ENCODE measurements at places on chromosomes 4 and X.

DNA sequence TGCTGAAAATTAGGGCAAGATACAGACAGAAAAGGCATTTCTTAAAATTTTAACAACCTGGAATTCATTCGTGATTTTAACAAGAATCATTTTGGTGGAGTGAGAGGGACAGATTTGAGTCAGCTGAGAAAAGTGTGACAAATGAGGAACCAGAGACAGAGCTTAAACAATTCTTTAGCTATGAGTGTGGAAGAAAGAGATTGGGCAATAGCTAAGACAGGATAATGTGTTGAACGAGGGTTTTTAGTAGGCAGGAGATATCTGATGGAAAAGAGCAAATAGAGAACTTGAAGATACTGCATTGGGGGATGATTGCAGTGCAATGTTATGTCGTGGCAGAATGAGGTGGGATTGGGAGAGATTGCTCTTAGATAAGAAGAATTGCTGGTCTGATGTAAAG lies 164.2 kb upstream of the SPRY1 start:
- no peak for DNase-seq

GRCh38 chr4:141066690-141067089 lies 66.6 kb downstream of the RNF150 start:
- DNase-seq = no peak

- DNase-seq = no peak
Measured at GRCh38 chr4:84875636-84876371, 90.7 kb downstream of the WDFY3 start.

DNA sequence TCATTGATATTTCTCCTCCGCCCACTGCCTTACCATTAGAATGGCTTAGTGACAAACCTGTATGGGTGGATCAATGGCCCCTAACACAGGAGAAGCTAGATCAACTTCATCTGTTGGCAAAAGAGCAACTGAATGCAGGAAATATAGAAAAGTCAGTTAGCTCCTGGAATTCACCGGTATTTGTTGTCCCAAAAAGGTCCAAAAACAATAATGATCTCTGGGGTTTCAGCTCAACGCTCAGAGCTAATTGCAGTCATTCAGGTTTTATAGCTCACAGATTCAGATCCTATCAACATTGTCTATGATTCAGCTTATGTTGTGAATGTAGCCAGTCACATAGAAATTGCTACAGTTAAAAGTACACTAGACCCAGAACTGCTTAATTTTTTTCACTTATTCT lies 124.0 kb upstream of the ZCCHC13 start:
- no peak for DNase-seq

- no peak for DNase-seq
Measured at GRCh38 chr4:25551605-25552004, 104.0 kb upstream of the SLC34A2 start.

DNA sequence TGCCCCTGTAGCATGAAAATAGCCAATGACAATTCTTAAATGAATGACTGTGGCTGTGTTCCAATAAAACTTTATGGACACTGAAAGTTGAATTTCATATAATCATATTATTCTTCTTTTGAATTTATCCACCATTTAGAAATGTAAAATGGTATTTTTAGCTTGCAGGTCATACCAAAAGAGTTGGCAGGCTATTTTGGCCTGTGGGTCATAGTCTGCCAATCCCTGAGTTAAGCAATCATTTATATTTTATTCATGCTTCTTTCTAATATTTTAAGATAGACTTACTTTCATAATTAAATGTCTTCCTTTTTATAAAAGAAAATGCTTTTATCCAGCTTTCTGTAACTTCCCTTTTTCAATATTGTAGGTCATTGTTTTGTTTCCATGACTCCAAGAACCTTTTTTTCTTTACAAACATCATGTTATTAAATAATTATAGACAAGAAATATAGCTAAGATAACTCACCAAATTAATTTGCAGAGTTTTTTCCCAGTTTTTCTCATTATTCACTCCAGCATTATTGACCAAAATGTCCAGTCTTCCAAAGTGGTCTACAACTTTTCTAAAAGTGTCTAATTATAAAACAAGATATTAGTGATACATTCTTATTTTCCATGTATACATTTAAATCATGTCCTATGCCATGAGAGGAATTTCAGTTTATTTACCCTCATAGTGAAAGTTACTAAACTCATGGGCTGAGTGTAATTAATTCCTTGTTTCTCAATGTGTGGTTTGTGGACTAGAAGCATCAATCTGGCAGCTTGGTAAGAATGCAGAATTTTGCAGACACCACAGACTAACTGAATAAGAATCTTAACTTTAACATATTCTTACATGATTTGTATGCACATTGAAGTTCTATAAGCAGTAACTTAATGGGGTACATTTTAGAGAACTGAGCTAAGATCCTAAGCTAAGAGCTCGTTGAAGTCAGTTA lies 4.5 kb downstream of the HPGD start:
- no peak for DNase-seq

- DNase-seq = no peak
Measured at GRCh38 chrX:150525061-150525919, 43.1 kb upstream of the MTM1 start.

GRCh38 chr4:89715631-89716030 lies 121.3 kb downstream of the SNCA start:
- DNase-seq = no peak

GRCh38 chrX:136260776-136261175 lies 9.6 kb upstream of the MAP7D3 start:
- no peak for DNase-seq

DNA sequence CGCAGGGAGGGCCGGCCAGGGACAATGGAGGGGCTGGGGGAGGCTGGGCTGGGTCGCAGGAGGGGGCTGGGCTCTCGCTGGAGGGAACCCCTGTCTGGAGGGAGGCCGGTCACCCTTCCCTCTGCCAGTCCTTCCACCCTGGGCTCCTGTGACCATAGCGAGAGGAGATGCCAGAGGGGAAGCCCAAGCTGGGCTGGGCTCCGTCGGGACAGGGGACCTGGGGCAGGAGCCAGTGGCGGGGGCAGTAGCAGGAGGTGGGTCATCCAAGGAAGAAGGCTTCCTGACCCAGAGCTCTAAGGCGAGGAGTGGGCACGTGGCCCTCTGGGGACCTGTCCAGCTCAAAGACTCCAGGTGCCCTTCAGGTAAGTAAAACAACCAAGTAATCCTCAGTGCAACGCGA lies 16.9 kb downstream of the CTAG1B start:
- no peak for DNase-seq

DNA sequence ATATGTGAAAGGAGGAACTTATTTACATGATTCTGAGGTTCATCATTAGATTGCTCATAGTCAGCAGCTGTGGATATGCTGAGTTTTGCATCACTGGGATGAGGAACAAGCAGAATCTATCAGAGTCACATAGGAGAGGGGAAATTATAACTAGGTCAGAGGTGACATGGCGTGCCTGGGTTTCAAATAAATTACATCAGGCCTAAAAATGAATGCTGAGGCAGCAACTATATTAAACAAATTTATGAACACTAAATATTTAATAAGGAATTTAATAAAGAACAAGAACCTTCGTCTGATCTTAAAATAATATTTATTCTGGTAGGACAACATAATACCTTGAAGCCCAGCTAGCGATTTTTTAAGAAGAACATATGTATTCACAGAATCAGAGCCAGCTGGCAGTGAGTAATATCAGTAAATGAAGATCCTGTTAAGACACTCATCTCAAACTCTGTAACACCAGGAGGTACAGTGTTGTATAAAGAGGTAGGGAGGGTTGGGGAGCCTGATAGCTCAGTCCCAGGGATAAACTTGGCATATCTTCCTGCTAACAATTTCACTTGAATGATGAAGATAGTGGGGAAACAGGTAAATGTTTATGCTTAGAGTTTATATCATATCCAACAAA lies 60.9 kb upstream of the HS3ST1 start:
- DNase-seq = no peak

GRCh38 chr4:149980941-149981340 lies 97.3 kb upstream of the DCLK2 start:
- peak; percentile 35 for DNase-seq

DNA sequence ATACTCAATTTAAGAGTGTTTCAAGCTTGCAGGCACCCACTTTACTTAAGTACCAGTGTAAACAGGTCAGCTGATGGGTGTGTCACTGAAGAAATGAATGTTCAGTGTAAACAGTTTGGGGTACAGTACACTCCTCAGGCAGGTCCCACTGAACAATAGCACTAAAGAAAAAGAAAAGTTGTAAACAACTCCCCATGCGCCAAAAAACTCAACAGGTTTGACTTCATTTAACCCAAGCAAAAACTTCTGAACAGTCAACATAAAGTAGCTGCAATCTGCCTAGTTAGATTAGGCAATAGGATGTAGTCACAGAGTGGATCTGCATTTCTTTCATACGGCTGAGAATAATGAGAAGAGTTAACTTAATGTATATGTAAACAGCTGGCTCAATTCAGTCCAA lies 93.2 kb downstream of the FAM13A start:
- no peak for DNase-seq

DNA sequence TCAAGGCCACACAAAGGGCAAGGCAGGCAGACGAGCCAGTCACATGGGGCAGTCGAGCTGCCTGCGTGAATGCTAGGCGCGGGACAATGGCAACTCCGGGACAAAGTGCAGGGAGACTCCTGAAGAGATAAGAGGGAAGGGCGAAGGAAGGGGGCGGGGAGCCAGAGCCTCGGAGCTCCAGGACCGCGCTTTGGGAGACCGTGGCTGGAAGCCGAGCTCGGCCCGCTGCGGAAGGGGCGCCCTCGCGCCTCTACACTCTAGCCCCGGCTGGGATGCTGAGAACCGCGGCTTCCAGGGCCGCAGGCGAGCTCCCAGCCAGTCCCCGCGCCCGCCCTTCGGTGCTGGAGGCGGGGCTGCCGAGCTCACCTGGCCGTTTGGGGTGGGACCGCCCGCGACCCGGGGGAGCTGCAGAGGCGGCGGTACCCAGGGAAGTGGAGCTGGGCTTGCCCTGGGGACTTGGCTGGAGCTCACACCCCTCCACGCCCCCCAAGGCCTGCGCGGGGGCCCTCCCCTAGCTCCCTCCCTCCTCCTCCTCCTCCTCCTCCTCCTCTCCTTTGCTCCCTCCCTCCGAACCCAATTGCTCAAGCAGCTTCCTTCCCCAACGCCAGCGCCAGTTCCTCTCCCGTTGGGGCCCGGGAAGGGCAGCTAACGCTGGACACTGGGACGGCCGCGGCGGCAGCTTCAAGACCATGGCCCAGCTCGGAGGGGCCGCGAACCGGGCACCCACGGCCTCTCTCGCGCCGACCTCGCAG lies at the start of gene SOWAHD:
Gene SOWAHD (plus strand): TSS at position 610 of the 752 bp plus-strand sequence. CDS start 80 bp downstream, at position 690.
- DNase-seq = peak; percentile 75

DNA sequence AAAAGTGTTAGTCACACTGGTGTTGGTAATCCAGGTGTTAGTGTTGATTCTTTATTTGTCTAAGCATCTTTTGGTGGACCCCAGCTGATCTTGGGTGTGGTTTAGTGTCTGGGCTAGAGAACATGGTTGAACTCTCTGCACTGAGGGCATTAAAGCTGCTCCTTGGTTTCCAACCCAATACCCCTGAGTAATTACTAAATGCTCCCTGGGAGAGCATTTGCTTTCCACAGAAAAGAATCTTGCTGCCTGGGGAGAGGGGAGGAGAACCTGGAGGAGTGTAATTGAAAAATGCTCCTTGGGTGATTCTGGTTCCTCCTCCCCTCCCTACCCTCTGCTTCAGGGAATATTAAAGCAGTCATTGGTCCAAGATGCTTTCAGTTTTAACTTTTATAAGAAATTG lies 3.1 kb downstream of the GUCY1B1 start:
- no peak for DNase-seq

DNA sequence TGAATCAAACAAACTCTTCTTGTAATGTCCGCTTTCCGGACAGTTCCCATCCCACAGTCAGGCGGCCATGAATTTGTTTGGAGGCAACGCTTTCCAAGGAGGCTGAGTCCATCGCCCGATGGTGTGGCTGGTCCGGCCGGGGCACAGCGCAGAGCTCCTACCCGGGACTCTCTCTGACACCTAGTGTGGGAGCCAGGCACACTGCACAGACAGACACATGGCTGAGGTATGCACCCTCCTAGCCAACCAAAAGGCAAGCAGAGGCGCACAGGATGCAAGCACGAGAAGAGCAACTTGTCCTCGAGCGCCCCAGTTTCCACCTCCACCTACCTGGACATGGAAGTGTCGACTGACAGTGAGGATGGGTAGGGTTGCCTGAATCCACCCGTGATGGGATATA lies 87.5 kb downstream of the LEF1 start:
- DNase-seq = no peak

- DNase-seq = no peak
Measured at GRCh38 chr4:98314791-98315565, 53.8 kb downstream of the RAP1GDS1 start.

DNA sequence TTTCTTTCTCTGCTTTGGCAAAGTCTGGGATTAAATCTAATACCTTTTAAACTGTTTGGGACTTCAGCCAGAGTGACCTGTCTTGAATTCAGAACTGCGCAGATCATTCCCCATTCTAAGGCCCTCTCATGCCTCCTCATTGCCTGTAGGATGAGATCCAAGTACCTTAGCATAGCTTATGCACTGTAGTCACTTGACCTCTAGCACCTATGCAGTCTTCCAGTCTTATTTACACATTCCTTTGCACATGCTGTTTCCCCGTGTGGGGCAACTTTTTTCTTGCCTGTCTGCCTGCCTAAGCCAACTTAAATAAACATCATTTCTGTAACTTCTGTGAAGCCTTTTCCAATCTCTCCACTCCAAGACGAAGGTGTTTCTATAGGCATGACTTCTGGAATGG lies 68.4 kb downstream of the AR start:
- DNase-seq = peak; percentile 4

GRCh38 chrX:68841251-68842049 lies 12.6 kb downstream of the EFNB1 start:
- DNase-seq = no peak

- no peak for DNase-seq
Measured at GRCh38 chr4:137420901-137421396, 111.3 kb downstream of the PCDH18 start.

Measured in Caco-2 (cell line).